ENCODE measurements at places on chromosomes 4 and X. TPM values are rescaled to one million over a fixed set of nuclear protein-coding genes. Genes with fewer than 3 reads are reported as not detected.

- no peak for DNase-seq
These were observed 2.1 kb upstream of the CPZ start for GRCh38 chr4:8590546-8590880.

NR0B1 gene
- polyA plus RNA-seq, result not detected

DNA sequence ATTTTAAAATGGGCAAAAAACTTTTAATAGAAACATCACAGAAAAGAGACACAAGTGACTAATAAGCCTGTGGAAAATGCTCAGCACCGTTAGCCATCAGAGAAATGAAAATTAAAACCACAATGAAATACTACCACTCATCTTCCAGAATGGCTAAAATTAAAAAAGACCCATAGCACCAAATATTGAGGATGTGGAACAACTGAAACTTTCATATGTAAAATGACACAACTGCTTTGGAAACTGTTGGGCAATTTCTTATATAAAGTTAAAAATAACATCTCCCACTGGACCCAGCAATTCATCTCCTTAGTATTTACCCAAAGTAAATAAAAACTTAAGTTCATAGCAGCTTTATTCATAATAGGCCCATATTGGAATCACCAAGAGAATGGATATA lies 94.2 kb downstream of the TENM3 start:
- no peak for DNase-seq

- DNase-seq, result no peak
These were observed 283.9 kb downstream of the NKX6-1 start for GRCh38 chr4:84215217-84215616.

GRCh38 chr4:96194993-96195392 lies 355.1 kb downstream of the PDHA2 start:
- no peak for DNase-seq

WAS gene
- 6.1 TPM for polyA plus RNA-seq

Data from urinary bladder (tissue), 4 donors.